ENCODE measurements at places on chromosomes 1 and 21. TPM values are rescaled to one million over a fixed set of nuclear protein-coding genes. Genes with fewer than 3 reads are reported as not detected.
A peak's percentile ranks its signal among the peaks of the same experiment; 100 is the strongest.

DNA sequence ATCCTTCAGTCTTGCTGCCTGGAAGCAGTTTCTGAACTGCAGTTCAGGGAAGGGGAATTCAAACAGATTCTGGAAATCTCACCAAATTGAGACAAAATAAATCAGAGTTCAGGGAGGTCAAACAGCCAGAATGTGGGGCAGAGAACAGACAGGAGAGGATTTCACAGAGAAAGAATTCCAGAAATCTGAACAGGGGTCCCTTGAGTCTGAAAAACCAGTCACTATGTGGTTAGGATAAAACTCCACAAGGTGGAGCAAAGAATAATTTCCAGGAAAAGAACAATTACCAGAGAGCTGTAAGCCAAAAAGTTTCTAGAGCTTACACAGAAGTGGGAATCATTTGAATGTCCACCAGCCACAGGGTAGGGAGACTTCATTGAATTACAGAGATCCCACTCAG lies 84.7 kb downstream of the URB2 start:
- no peaks in the 10 kb centered on the region for H3K4me1 ChIP-seq
- no peak overlapping the region for H3K27ac ChIP-seq
- H3K27me3 ChIP-seq = 0 out of 3 replicates have a peak, but pooled peaks cover under 1% of the 10 kb centered on the region
- DNase-seq = no peak
- no peaks in the 10 kb centered on the region for H3K36me3 ChIP-seq

DNA sequence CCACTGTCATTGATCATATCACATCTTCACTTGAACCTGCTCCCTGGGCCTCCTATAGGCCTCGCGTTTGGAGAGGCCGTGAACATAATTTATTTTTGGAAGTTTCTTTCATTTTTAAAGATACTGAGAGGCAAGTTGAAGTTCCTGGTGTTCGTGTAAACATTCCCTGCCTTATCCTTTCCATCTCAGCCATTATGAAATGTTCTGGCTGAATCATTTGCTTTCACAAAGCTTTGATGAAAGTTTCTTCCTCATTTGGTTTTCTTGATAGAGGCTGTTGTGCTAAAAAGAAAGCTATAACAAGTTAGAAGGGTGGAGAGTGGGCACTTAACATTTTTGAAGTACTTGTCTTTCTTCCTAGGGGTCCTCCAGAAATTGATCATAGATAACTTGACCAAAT lies 15.5 kb downstream of the CAMTA1 start:
- no peak overlapping the region for H3K27ac ChIP-seq
- no peak overlapping the region for H3K4me3 ChIP-seq
- DNase-seq = no peak
- H3K36me3 ChIP-seq = 0 out of 3 replicates have a peak, but pooled peaks cover under 1% of the 10 kb centered on the region
- no peaks in the 10 kb centered on the region for H3K27me3 ChIP-seq
- H3K4me1 ChIP-seq = peaks cover 3% of the 10 kb centered on the region

DNA sequence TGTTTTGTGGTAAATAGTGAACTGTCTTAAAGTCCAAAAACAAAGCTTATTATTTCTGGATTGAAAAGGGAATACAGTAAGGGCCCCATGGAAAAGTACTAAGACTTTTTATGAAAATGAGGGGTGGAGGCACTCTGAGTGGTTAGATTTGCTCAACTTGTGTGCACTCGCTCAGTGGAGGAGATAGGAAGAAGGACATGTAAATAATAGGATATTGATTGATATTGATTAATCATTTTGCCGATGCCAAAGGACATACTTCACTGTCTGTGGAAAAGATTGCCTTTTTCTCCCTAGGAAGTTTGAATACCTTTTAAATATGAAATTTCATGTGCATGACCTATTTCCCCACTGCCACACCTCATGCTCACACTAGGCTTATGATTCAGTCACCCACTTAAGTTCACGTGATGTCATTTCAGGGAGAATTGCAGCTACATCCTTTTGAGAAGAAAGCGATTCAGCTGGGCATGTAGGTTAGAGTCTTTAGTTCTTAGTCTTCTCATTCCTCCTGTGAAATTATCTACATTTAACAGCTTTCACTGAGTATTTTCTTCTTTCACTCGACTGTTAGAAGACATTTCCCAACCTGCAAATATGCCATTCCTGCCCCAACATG lies 5.0 kb downstream of the MTR start:
- no peak for DNase-seq
- H3K4me3 ChIP-seq = no peak overlapping the region
- no peaks in the 10 kb centered on the region for H3K27me3 ChIP-seq
- H3K36me3 ChIP-seq = peaks cover 36% of the 10 kb centered on the region

GRCh38 chr1:202289009-202289408 lies 52.7 kb downstream of the UBE2T start:
- H3K27me3 ChIP-seq = peaks cover 31% of the 10 kb centered on the region
- H3K36me3 ChIP-seq = no peaks in the 10 kb centered on the region
- no peak overlapping the region for H3K27ac ChIP-seq
- no peak for DNase-seq
- no peak overlapping the region for H3K4me3 ChIP-seq
- H3K4me1 ChIP-seq = no peaks in the 10 kb centered on the region

DNA sequence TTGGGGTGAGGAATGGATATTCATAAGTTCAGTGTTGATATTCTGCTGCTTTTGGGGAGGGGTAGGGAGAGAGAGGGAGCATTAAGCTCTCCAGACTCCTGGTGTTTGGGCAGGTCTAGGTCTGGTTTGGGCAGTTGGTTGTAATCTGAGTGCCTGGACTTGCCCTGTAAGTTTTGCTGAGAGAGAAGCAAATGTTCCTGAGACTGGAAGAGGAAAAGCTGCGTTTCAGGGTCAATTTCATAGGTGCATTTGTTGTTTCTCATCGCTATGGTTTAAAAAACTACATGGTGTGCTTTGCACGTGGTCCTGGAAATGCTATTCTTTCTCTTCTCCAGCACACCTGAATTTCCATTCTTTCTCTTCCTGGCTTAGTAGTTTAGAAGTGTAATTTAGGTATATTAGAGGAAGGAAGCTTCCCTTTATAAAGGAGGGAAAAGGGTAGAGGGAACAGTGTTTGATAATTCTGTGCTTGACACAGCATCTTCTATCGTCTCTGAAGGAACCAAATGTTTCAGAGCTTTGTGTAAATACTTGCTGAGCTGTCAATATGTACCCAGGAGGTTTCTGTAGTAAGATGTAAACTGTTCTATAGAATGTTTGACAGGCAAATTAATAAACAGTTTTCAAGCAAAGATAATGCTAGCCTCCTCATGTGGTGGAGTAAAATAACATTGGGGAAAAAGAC lies 6.3 kb downstream of the ARID1A start:
- DNase-seq = no peak
- H3K27ac ChIP-seq = peak overlapping the region; percentile 37
- H3K4me1 ChIP-seq = peaks cover 23% of the 10 kb centered on the region
- H3K27me3 ChIP-seq = no peaks in the 10 kb centered on the region
- H3K36me3 ChIP-seq = peaks cover 82% of the 10 kb centered on the region

DNA sequence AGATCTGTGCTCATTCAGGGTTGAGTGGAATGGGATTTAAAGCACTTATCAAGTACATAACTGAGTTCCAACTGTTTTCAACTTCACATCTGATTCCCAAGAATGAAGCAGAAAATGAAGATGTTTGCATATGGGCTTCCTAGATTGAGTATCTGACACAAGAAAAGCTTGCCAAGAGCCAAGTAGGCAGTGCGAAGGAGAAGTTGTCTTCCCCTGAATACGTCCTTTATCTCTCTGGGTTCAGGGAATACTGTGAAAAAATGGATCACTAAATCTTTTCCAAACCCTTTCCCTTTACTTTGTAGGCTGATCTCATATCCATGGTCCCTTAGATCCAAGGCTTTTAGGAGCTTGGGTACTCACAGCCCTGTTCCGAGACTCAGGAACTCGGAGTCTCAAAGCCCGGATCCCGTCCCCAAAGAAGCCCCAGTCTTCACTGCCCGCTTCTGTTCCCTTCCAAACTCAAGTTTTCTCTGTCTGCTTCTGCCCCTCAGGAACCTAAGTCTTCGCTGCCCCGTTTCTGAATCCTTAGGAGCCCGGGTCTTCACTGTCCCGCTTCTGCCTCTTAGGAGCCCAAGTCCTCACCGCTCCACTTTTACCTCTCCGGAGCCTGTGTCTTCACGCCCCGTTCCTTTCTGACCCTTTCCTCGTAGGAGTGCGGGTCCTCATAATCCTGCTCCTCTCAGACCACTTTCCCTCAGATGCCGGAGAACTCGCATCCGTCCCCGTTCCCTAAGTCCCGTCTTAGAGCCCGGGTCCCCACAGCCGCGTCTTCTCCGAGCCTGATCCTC lies 616 bp downstream of the TAF12 start:
- peaks cover 37% of the 10 kb centered on the region for H3K4me1 ChIP-seq
- peak overlapping the region; percentile 95 for H3K27ac ChIP-seq
- H3K27me3 ChIP-seq = no peaks in the 10 kb centered on the region
- peak overlapping the region; percentile 79 for H3K4me3 ChIP-seq

GRCh38 chr1:106768077-106768476 lies 288.4 kb upstream of the PRMT6 start:
- no peak overlapping the region for H3K4me3 ChIP-seq
- no peaks in the 10 kb centered on the region for H3K27me3 ChIP-seq
- H3K36me3 ChIP-seq = no peaks in the 10 kb centered on the region
- no peaks in the 10 kb centered on the region for H3K4me1 ChIP-seq
- DNase-seq = no peak

DNA sequence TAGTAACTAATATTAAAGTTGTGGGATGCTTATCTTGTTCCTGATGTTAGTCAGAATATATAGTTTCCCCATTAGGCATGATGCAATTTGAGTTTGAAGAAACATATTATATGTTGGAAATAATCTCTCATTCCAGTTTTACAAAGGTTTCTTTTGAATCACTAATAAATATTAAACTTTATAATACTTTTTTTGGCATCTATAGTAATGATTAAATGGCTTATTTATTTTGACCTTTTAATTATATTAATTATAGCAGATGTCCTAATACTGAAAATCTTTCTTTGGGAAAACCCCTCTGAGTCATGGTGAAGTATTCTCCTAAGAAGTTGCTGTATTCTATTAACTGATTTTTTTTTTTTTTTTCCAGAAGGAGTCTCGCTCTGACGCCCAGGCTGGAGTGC lies 28.5 kb upstream of the PTGS2 start:
- H3K4me1 ChIP-seq = no peaks in the 10 kb centered on the region
- DNase-seq = no peak
- H3K27me3 ChIP-seq = no peaks in the 10 kb centered on the region

- no peaks in the 10 kb centered on the region for H3K27me3 ChIP-seq
- H3K4me3 ChIP-seq = no peak overlapping the region
- H3K4me1 ChIP-seq = peaks cover 4% of the 10 kb centered on the region
- DNase-seq = no peak
- H3K36me3 ChIP-seq = no peaks in the 10 kb centered on the region
- H3K27ac ChIP-seq = no peak overlapping the region
These were observed 5.7 kb upstream of the SOAT1 start for GRCh38 chr1:179287946-179288345.

DNA sequence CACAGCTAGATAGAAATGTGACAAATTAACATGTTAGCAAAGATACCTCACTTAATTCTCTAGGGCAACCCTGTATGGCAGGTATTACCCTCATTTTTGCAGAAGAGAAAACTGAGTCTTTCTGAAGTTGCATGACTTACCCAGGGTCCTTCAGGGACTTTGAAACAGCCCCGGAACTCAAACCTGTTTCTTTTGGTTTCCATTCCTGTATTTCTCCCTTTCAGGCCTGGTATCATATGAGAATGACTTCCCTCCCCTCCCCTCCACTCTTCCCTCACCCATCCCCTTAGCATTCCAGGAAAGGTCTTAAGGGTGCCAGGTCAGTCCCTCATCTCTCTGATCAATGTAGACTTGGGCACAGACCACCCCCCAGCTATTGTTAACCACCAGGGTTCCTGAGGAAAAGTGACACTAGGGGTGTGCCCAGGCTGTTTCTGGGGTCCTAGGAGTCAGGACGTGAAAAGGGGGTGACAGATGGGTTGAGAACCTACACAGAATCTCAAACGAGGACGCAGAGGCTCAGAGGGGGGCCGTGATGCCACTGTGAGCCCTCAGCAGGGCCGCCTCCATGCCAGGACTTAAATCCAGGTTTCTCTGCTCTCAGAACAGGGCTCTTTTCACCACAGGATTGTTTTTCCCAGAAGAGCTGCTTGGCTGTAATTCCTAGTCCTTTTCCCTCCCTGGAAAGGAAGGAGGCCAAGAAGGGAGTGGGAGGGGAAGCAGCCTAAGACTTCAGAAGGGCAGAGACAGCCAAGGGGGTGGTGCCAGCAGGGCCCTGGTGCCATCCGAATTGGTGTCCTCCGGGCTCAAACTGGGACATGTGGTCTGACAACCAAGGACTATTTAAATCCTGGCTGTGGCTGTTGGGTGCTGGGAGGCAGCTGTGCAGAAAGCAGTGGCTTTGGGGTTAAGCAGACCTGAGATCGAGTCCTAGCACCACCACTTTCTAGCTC lies 2.1 kb upstream of the WASF2 start:
- DNase-seq = no peak
- peaks cover 8% of the 10 kb centered on the region for H3K4me1 ChIP-seq
- H3K36me3 ChIP-seq = no peaks in the 10 kb centered on the region
- H3K27ac ChIP-seq = 0 out of 3 replicates have a peak overlapping the region, but pooled peaks have one; percentile 2
- no peak overlapping the region for H3K4me3 ChIP-seq

GRCh38 chr21:46559291-46559983 lies 45.4 kb downstream of the S100B start:
- peaks cover 24% of the 10 kb centered on the region for H3K4me1 ChIP-seq
- H3K27ac ChIP-seq = no peak overlapping the region
- no peak overlapping the region for H3K4me3 ChIP-seq

DNA sequence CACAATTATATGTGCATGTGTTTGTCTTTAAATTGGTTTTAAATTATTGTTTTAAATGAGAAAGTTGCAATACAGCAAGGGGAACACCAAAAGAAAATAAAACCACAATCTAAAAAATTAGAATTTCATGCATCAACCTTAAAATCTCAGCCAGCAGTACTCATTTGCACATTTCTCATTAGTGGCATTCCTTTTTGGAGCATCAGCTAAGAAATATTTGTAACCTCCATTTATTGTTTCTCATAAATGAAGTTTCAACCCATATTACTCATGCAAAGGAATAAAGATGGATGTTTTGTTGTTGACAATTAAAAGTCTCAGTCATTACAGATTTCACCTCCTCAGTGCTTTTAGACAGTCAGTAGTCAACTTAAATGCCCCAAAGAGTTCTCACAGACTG lies 160.1 kb downstream of the TBX15 start:
- no peak overlapping the region for H3K4me3 ChIP-seq
- no peaks in the 10 kb centered on the region for H3K36me3 ChIP-seq

GRCh38 chr1:201307231-201307630 lies 23.9 kb downstream of the PKP1 start:
- no peaks in the 10 kb centered on the region for H3K36me3 ChIP-seq
- DNase-seq = no peak
- H3K4me1 ChIP-seq = no peaks in the 10 kb centered on the region
- no peak overlapping the region for H3K4me3 ChIP-seq
- peaks cover 89% of the 10 kb centered on the region for H3K27me3 ChIP-seq

GRCh38 chr1:56797065-56797685 lies 22.0 kb downstream of the FYB2 start:
- H3K4me1 ChIP-seq = no peaks in the 10 kb centered on the region
- DNase-seq = no peak
- H3K36me3 ChIP-seq = no peaks in the 10 kb centered on the region
- H3K27ac ChIP-seq = no peak overlapping the region
- H3K4me3 ChIP-seq = no peak overlapping the region

GRCh38 chr1:31259746-31260145 lies 20.1 kb upstream of the NKAIN1 start:
- no peak overlapping the region for H3K4me3 ChIP-seq
- H3K4me1 ChIP-seq = no peaks in the 10 kb centered on the region
- no peak for DNase-seq
- H3K27ac ChIP-seq = no peak overlapping the region

Gene AMY1B
- not detected for polyA plus RNA-seq

Gene MFAP2
- not detected for polyA plus RNA-seq

Gene SPATC1L
- 50.4 TPM for polyA plus RNA-seq

Gene CACNA1S
- not detected for polyA plus RNA-seq

Gene SZRD1
- polyA plus RNA-seq = 82.5 TPM

Gene MCOLN2
- not detected for polyA plus RNA-seq

Gene KCNN3
- not detected for polyA plus RNA-seq

Gene AHCYL1
- polyA plus RNA-seq = 53.4 TPM

Gene CDC42BPA
- polyA plus RNA-seq = 27.0 TPM

Gene PBX1
- polyA plus RNA-seq = 1.3 TPM

Gene PSMB4
- 603 TPM for polyA plus RNA-seq

Gene MYOM3
- not detected for polyA plus RNA-seq

Gene TMEM125
- not detected for polyA plus RNA-seq

Measured in K562 (cell line).